ENCODE measurements at places on chromosomes 1 and 21.

GRCh38 chr1:225448146-225448805 lies 20.4 kb upstream of the LBR start:
- no peak for DNase-seq

DNA sequence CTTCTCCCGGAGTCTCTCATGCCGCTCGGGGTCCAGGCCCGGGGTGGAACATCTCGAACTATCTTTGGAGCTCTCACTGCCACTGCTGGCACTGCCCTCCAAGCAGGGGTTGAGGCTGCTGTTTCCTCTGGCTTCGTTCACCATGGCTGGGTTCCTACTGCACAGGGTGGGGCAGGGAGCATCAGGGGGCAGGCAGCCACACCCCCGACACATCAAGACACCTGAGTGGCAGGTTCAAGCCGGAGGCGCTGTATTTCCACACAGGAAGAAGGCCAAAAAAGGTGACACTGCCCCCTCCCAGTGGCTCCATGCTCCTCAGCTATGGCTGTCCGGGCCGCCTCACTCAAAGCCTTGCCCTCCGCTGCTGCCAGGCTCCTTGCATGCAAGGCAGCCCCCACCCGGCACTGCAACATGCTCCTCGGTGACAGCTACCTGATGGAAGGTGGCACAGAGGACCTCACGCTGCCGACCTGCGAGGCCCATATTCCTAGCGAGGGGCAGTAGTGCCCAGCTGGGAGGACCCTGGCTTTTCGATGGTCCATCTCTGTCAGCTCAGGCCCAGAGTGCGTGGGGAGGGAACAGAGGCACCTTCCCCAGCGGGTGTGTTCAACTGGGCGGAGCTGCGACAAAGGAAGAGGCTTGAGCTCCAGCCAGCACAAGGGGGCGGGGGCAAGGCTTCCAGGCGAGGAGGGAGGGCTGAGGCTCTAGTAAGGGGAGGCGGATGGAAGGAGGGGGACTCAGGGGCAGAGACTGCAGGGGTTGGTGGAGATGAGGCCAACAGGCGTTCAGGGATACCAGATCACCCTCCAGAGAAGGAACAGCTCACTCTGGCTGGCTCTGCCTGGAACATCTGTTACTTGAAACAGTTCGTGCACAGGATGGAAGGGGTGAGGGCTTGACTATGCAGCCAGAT lies 2.5 kb downstream of the MTHFR start:
- peak; percentile 35 for DNase-seq

DNA sequence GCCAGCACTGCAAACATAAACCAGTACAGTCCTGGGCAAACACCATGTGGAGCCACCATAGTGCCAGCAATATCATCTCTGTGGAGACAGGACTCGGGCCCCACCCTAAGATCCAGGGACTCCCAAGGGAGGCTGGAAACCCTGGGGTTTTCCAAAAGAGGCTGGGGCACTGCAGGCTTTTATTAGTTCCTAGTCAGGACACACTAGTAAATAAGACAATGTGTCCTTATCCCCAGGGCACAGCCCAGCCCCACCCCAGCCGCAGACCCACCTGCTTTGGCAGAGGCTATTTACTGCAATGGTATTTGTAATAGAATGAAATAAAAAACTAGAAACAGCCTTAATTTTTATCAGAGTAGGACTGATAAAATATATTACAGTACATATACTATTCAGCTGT lies 486 bp upstream of the GJB3 start:
- DNase-seq = no peak

GRCh38 chr1:182615468-182616129 lies 11.4 kb upstream of the RGS16 start:
- DNase-seq = no peak

GRCh38 chr1:12230549-12231275 lies 882 bp downstream of the VPS13D start:
- no peak for DNase-seq

- DNase-seq = no peak
Observed at GRCh38 chr1:11730429-11730891, 5.5 kb upstream of the AGTRAP start.

DNA sequence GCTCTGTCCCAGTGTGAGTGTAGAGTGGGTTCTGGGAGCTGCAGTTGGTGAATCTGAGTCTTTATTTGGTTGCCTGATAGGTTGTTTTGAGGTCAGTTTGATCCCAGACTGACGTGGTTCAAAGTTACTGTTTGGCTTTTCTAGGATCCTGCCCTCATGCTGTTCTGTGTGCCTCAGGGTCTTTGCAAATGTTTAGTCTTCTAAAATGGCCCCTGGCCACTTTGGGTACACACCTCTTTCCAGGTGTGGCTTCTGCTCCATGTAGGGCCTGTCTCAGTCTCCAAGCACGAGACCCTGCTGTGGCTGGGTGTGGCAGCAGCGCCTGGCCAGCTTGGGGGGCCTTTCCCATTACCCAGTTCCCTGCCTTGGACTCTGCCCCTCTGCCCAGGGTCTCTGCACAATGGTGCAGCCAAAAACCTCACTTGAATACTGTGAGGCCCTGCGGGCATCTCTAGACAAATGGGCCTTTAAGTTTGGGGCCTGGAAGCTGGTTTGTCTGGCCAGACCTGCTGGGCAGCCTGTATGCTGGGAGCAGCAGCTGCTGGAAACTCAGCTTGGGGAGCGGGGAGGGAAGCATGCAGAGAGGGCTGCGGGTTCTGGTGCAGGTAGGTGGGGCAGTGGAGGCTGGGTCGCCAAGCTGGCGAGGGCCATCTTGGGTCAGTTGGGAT lies 5.6 kb downstream of the PTPRF start:
- DNase-seq = no peak

DNA sequence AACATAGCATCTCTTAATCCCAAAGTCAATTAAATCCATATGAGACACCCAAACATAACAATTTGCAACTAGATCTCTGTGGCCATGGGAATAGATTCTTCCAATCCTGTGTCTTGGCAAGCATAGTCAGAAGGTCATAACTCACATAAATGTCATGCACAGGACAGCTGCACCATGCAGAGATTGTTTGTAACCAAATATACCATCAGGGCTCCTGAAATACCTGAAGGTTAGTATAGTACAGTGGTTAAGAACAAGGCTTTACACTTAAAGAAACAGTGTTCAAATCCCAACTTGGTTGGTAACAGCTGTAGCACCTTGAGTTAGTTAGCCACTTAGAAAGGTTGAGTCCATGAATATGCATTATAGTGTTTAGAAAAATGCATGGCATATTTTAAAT lies 82.6 kb upstream of the CCDC190 start:
- no peak for DNase-seq

- no peak for DNase-seq
Observed at GRCh38 chr21:41653954-41654491, 112.8 kb downstream of the RIPK4 start.

DNA sequence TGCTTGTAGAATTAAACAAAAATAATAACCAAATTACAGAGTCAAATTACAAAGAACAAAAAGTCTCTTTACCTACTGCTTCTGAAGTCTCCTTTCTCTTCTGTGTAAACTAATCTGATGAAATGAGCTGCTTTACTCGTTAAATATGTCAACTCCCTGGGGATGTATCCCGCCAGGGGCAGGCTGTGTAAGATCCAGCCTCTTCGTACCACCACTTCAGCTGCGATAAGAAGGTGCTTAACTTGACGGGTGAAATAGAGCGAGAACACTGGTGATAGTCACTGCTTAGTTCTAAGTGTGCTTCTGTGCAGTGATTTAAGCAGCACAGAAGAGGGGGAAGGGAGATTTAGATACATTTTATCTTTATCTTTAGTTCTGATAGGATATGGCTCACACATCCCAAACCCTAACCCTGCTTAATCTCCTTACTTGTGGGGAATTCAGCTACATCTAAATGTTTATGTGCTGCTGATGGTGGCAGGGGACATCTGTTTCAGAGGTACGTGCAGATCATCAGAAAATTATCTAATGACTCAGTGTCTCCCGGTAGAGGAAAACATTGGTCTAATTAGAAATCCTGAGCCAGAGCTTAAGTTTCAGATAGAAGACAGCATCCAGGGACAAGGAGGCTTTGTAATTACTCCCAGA lies 46.0 kb downstream of the RHOU start:
- no peak for DNase-seq

DNA sequence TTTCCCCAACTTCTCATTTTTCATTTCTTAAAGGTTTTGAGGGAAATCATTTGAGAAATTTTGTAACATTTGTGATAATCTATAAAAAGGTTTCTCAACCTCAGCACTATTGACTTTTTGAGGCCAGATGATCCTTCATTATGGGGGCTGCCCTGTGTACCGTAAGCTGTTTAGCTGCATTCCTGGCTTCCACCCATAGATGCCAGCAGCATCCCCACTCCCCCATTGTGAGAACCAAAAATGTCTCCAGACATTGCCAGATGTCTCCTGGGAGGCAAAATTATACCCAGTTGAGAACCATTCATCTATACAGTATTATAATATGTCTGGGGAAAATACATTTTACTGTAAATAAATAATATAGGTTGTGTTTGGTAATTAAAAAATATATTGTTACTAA lies 146.0 kb downstream of the PBX1 start:
- no peak for DNase-seq

- DNase-seq = no peak
Observed at GRCh38 chr1:218660678-218661053, 315.5 kb downstream of the TGFB2 start.

DNA sequence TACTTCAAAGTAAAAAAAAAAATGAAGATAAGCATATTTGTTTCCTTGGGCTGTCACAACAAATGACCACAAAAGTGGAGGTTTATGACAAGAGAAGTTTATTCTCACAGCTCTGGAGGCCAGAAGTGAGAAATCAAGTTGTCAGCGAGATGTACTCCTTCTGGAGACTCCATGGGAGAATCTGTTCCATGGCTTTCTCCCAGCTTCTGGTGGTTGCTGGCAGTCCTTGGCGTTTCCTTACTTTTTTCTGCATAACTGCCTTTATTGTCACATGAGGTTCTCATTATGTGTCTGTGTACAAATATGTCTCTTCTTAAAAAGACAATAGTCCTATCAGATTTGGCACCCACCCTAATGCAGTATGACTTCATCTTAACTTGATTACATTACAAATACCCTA lies 398.3 kb downstream of the KCNT2 start:
- no peak for DNase-seq

DNA sequence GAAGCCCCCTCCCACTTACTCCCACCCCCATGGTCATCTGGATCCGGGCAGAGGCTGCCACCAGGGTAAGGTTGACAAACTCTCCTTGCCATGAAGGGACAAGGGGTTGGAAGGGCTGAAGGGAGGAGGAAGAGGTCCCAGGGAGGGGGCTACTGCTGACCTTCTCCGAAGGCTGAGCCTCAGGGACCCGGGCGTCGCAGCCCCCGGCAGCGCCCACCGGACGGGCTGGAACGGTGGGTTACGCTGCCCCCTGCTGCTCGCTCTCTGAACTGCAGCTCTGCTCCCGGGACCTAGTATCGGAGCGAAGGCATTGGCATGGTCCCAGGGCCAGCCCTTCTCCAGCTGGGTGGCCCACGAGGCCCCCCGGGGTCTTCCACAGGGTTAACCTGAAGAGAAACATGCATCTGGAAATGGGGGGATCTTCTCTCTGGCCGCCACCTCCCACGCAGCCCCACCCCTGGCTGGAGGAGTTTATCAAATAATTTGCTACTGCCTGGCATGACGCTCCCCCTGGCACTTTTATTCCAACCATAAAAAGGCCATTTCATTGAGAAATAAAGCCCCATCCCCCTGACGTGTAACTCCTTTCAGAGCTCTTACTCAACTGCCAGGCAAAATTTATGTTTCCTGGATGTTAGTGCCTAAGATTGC lies 70.4 kb upstream of the TARDBP start:
- DNase-seq = peak; percentile 26

DNA sequence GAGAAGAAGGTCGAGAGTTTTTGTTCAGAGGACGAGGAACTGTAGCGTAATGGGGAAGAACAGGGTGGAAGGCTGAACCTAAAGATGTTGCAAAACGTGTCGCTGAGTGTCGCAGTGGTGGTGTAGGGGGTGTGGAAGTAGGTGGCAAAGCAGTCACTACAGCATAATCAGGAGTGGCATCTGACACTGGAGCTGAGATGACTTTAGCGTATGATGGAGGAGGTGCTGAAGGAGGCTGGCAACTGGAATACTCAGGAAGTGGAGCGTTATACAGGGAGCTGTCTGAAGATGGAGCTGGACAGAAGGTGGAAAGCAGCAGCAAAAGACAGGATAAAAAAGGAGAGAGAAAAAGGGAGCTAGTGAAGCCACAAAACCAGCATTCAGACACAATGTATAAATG lies 89.9 kb upstream of the LBR start:
- no peak for DNase-seq

DNA sequence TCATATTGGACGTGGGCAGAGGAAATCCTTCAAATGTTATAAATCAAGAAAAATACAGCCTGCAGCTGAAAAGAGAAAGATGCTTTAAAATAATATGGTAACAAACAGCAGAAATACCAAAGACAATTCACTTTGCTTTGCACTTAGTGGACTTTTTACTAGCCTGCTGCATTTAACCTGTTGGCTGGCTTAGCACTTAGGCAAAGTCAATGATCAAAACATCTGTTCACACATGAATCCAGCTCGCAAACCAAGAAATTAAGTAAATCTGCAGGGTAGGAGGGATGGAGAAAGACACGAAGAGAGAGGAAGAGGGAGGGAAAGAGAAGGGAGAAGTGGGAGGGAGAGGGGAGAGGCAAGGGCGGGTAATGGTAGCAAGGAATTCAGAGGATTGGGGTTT lies 103.6 kb upstream of the RAB4A start:
- no peak for DNase-seq

DNA sequence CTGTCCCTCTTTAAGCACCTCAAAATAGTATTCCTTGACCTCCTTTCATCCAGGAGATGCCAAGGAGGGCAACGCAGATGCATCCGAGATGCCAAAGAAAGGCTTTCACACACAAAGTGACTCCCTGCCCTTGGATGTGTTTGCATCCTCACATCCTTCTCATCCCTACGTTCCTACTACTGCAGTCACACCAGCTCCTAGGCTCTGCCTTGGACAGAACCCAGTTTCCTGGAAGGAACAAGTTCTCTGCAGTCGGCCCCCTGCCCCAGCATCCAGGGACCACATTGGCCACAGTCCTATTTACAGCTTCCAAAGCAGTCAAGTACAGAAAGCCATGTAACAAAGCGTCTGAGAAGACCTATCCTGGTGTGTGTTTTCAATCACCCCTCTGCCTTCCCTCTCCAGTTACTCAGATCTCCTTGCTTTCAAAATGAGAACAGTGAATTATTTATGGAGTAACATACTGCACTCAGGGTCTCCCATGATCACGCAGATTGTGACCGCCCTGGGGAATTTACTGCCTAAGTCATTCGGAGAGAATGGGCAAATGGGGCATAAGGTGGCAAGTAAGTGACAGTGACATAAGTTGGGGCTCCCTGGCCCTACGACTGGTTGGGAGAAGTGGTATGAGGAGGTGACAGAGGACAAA lies 21.8 kb upstream of the SRP9 start:
- no peak for DNase-seq

- no peak for DNase-seq
Observed at GRCh38 chr1:22317231-22317919, 134.3 kb upstream of the ZBTB40 start.

- no peak for DNase-seq
Observed at GRCh38 chr1:217867446-217867995, 236.4 kb downstream of the SPATA17 start.

- no peak for DNase-seq
Observed at GRCh38 chr1:10903421-10903820, 107.0 kb upstream of the CASZ1 start.

GRCh38 chr1:216194721-216195120 lies 228.5 kb downstream of the USH2A start:
- no peak for DNase-seq
